ENCODE measurements at places on chromosomes 6 and 20.

GRCh38 chr20:58106143-58106750 is 122.2 kb downstream of the ANKRD60 start:
- DNase-seq = no peak

- no peak for DNase-seq
Observed at GRCh38 chr6:68114463-68115047, 520.5 kb upstream of the ADGRB3 start.

- DNase-seq = no peak
Observed at GRCh38 chr20:24970030-24970553, 21.0 kb downstream of the CST7 start.

DNA sequence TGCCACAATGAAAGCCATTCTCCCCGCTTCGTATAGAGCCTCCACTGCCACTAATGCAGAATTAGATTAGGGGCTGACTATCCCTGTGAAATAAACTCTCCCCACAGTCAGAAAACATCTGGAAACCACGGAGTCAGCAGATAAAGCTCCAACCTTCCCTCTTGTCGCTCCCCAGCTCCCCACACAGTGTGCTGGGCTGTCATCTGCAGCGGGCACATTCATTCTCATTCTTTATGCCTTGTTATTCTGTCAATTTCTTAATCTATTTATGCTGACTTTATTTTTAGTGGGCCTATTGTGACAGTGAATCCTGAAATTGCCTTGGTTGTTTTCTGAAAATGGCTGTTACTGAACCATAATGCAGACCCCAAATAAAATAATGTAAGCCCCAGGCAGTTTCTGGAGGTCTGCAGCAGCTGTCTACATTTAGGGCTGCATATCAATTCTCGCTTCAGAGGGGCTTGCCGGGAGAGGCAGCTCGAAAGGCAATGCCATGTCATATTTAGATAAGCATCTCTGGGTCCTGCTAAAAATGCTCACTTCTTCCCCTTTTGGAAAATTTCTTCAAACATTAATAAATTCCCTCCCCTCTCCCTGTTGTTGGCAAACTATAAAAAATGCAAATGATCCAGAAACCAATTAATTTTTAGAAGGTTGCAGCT is 71.6 kb downstream of the TMEM242 start:
- no peak for DNase-seq

DNA sequence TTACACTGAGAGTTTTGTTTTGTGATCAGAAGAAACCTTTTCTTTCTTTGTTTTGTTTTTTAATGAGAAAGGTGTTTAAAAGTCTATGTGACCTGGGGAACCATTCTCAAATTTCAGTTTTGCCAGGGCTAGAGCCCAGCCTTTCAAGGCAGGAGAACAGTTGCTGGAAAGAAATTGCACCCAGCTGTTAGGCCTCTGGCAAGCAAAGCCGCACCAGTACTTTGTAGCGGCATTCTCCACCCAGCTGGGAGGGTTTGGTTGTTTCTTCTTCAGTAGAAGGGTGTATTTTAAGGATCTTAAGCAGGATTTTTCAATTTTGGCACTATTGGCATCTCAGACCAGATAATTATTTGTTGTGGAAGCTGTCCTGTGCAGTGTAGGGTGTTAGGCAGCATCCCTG is 16.6 kb upstream of the MAPK13 start:
- DNase-seq = no peak

- DNase-seq = no peak
Observed at GRCh38 chr20:17662333-17663039, 19.6 kb downstream of the RRBP1 start.

GRCh38 chr6:56349194-56349593 is 101.8 kb upstream of the COL21A1 start:
- no peak for DNase-seq

DNA sequence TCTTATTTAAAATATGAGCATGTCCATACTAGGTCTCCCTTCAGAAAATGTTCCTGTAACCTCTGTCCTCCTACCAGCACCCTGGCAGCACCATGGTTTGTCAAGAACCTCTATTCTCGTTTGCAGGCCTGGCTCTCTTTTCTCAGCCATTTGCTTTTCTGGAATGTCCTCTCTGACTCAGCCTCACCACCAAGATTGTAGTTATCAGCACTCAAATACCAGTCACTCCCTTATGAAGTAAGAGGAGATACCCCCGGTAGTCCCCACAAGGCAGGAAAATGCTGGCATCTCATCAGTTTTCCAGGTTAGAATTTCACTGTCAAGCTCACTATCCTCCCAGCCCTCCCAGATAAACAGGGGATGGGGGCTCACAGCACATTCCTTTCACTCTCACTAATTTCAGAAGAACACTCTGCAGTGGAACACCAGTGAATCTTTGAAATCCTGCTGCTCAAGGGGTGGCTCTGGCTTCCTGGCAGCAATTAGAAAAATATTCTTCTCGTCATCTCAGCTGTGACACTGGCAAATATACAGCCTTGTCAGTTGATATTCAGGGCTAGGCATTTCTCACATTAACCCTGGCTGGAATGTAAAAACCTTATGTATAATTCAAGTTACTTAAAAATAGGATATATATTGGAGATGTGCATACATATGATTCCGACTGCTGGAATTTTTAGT is 129.2 kb downstream of the TBX18 start:
- no peak for DNase-seq

DNA sequence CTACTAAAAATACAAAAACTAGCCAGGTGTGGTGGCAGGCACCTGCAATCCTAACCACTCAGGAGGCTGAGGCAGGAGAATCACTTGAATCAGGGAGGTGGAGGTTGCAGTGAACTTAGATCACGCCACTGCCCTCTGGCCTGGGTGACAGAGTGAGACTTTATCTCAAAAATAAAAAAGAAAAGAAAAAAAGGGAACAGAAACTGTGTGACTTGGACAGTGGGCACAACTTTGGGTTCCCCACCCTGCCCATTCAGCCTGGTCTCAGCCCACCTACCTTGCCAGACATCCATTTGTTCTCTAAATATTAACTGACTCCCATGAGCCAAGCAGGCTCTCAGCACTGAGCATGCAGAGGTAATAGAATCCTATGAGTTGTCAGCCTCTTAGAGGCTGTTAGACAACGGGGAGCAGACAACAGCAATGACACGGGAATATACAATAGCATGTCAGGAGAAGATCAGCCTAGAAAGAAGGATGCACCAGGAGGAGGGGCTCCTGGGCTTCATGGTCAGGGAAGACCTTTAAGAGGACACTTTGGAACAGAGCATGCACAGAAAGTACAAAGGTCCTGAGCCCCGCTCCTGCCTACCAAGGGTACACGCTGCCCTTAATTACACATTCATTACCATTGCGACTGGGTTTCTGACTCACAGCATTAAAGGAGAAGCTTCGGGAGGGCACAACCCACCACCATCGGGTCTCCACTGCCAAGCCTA is 20.0 kb downstream of the FAM209B start:
- DNase-seq = no peak

DNA sequence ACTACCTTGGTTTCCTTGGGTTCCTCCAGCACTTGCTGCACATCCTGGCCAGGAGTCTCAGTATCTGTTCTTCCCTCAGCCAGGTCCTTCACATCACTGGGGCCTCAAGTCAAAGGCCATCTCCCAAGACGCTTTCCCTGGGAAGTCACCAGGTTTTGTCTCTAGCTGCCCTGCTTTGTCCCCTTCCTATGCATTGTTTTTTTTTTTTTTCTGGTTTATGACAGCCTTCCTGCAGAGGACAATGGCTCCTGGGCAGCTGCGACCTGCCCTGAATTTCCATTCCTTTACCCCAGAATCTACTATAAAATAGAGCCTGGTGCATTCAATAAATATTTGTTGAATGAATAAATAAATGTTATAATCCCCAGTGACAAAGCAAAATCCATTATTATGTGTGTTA is 687.3 kb downstream of the QKI start:
- no peak for DNase-seq

DNA sequence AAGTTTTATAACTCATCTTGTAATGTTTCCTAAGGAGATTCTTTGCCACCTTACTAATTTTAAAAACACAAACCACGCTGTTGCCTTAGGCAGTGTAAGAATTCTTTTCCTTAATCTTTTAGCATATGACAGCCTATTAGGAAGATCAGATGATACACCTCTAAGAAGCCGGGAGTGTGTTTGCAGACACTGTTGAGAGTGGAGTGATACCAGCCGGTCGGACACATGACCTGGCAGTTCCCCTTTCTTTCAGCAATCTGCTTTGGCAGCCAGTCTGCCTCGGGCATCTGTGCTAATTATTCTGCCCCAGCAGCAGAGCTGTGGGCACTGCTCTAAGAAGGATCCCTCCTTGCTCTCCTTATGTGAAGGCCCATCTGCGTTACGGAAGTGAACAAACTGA is 50.9 kb downstream of the PLCB4 start:
- no peak for DNase-seq

GRCh38 chr6:90446164-90446563 is 140.7 kb downstream of the MAP3K7 start:
- DNase-seq = no peak

GRCh38 chr6:22878706-22879105 is 309.3 kb downstream of the HDGFL1 start:
- DNase-seq = no peak

- DNase-seq = no peak
Observed at GRCh38 chr6:37092923-37093727, 76.8 kb upstream of the PIM1 start.

GRCh38 chr6:38508286-38508685 is 131.4 kb downstream of the BTBD9 start:
- no peak for DNase-seq

GRCh38 chr6:43035495-43036194 is 14.2 kb downstream of the RRP36 start:
- no peak for DNase-seq

DNA sequence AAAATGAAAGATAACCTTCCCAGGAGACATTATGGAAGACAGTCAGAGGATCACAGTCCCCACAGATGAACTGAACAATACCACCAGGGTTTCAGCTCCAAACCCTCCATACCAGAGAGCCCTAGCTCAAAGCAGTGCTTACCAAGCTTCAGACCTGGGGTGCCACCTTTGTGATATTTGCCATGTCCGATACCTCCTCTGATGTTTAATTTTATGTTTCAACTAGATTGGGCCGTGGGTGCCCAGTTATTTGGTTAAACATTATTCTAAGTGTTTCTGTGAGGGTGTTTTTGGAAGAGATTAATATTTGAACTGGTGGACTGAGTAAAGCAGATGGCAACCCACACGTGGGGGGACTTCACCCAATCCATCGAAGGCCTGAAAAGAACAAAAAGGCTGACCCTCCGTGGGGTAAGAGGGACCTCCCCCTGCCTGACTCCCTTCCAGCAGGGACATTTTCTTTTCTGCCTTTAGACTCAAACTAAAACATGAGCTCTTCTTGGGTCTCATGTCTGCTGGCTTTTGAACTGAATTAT is 11.8 kb downstream of the SCML4 start:
- DNase-seq = no peak

- DNase-seq = no peak
Observed at GRCh38 chr6:49693512-49693911, 19.8 kb downstream of the CRISP2 start.

- no peak for DNase-seq
Observed at GRCh38 chr6:149915970-149916865, 6.7 kb downstream of the RAET1G start.

GRCh38 chr6:42702200-42702599 is 20.2 kb downstream of the PRPH2 start:
- DNase-seq = no peak

DNA sequence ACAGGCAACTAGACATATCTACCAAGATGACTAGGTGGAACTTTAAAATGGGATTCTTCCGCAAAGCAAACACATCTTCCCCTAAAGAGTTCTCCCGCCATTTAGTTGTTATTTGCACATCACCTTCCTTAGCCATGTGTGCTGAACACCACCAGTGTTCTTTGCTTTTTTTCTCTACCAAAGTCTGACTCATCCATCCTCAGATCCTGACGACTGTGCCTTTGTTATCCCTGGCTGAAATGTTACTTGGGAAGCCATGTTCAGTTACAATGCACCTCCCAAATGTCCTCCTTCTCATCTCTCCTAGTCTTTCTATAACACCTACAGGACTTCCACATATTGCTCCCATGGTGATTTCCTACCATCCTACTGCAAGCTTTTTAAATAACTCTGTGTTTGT is 593.5 kb upstream of the ARID1B start:
- DNase-seq = no peak

GRCh38 chr6:106974999-106975737 is 639 bp upstream of the CD24 start:
- DNase-seq = peak; percentile 45
